ENCODE measurements at places on chromosomes 12 and 14.

DNA sequence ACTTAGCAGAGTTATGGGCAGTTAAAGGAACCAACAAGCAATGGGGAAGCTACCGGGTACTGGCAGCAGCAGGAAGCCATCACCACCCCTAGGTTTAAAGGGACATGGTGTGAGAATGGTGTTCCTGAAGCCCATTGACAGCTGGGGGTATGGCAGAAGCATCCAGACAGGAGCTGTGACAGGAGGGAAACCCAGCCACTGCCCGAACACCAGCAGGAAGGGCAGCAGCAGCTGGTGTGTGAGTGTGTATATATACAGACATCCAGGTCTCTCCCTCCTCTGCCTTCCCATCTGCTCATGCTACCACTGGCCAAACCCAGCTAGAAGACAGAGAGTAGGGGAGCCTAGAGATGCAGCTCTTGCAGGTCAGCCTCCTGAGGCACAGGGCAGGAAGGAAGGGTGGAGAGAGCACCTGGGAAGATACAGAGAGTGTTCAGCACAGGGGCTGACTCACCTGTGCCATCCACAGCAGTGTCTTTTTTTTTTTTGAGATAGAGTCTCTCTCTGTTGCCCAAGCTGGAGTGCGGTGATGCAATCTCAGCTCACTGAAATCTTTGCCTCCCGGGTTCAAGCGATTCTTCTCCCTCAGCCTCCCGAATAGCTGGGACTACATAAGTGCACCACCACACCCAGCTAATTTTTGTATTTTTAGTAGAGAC lies 9.2 kb upstream of the ADCK1 start:
- DNase-seq, result no peak

DNA sequence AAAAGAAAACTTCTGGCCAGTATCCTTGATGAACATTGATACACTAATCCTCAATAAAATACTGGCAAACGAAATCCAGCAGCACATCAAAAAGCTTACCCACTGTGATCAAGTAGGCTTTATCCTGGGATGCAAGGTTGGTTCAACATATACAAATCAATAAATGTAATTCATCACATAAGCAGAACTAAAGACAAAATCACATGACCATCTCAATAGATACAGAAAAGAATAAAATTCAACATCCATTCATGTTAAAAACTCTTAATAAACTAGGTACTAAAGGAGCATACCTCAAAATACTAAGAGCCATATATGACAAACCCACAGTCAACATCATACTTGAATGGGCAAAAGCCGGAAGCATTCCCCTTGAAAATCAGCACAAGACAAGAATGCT lies 71.8 kb upstream of the PTPRB start:
- DNase-seq, result no peak

GRCh38 chr12:56629459-56630179 lies 507 bp downstream of the BAZ2A start:
- DNase-seq, result no peak

GRCh38 chr12:3667485-3667884 lies 85.4 kb downstream of the CRACR2A start:
- no peak for DNase-seq

DNA sequence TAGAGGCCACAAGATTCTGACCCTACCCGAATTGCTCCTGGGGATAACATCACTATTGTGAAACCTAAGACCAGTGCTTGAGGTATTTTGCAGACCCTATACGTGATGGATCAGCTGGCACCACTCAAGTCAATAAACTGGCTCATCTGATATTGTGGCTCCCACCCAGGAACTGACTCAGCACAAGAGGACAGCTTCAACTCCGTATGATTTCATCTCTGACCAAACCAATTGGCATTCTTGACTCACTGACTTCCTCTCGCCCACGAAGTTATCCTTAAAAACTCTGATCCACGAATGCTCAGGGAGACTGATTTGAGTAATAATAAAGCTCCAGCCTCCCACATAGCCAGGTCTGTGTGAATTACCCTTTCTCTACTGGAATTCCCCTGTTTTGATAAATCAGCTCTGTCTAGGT lies 1036.1 kb upstream of the TMEM132C start:
- no peak for DNase-seq

- DNase-seq, result no peak
These were observed 440.1 kb upstream of the CCDC196 start for GRCh38 chr14:66046035-66046434.

- no peak for DNase-seq
These were observed 171.8 kb upstream of the NTF3 start for GRCh38 chr12:5260086-5260485.

GRCh38 chr12:4857472-4858291 lies 52.0 kb upstream of the KCNA1 start:
- peak; percentile 52 for DNase-seq

DNA sequence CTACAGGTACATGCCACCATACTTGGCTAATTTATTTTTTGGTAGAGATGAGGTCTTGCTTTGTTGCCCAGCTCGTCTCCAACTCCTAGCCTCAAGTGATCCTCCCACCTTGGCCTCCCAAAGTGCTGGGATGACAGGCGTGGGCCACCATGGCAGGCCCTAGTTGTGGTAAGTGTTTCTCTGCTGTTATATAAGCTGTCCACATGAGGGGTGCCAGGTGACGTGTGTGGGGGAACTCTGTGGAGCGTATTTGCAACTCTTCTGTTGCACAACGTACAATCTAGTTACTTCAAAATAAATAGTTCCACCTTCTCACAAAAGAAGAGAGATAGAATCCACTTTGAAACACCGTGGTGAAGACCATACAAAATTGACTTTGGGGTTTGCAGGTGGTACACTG lies 125.1 kb downstream of the NCOR2 start:
- DNase-seq, result no peak

DNA sequence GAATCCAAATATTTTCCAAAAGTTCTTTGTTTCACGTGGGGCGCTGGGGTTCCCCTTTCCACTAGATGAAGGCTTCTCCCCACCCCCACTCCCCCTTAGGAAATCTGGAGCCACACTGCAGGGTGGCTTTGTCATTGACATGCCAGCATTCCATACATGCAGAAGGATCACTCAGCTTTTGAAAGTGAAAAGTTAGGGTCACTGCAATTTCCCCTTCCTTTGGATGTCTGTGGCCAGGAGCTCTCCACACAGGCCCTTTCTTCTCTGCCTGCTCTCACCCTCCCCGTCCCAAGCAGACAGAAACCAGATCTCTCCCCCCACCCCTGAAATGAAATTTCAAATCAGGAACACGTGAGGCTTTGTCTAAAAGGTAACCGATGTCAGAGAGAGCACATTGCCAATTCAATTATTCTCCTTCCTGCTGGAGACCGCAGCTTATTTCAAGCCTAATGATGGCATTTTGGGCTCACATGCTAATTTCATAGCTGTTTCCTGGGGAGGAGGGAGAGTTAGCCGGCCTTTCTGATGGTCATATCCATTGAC lies 153.9 kb upstream of the RFLNA start:
- DNase-seq, result no peak

GRCh38 chr12:56768424-56768823 lies 5.3 kb downstream of the HSD17B6 start:
- no peak for DNase-seq

GRCh38 chr12:121456551-121456950 lies 56.6 kb downstream of the RNF34 start:
- DNase-seq, result no peak

DNA sequence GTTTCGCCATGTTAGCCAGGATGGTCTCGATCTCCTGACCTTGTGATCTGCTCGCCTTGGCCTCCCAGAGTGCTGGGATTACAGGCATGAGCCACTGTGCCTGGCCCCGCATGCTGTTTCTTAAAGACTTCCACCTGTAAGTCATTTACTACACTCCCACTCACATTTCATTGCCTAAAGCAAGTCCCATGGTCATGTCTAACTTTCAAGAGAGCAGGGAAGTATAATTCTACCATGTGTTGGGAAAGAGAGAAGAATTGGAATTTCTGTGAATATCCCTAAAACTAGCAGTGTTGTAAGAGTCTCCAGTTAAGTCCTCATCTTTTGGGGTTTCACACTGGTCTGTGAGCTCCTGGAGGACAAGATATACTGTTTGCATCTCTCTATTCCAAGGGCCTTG lies 139.7 kb downstream of the EMP1 start:
- DNase-seq, result no peak

GRCh38 chr12:125794401-125794800 lies 729.2 kb downstream of the AACS start:
- DNase-seq, result no peak

DNA sequence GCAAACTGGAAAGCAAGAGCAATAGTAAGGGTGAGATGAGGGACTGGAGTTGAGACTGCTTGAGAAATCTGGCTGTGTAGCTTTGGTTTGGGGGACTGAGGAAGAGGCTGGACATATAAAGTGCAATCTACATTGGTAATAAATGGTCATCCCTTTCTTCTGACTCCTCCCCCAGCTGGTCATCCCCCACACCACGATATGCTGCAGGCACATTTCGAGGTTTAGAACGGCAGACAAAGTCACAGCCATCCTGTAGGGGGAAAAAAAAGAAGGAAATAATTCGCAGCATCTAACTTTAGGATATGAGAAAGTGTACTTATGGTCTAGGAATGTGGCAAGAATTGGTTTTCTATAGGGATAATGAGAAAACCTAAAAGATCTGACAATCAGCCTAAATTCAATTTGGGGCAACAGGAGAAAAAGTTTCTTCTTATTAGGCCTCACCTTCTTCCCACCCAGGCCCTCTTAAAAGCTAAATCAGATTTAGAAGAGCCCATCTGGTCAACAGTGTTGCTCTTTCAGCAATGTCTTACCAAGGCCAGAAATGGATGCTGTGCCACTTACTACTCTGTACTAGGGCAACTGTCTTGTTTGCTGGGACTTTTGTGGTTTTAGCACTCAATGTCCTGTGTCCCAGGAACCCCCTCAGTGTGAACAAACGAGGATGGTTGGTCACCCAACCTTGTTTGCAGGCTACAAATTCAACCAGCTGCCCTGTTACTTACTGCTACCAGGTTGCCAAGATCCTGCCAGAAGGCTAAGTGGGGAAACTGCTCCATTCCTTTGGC lies 7.6 kb downstream of the M6PR start:
- no peak for DNase-seq

GRCh38 chr14:23776296-23776695 lies 140.1 kb downstream of the DHRS2 start:
- DNase-seq, result no peak
